ENCODE measurements at places on chromosomes 7 and 10. TPM values are rescaled to one million over a fixed set of nuclear protein-coding genes. Genes with fewer than 3 reads are reported as not detected.

Gene SDK1
- polyA plus RNA-seq = 1.2 TPM

Gene PTEN
- 23.7 TPM for polyA plus RNA-seq

Gene EN2
- 0.35 TPM for polyA plus RNA-seq

GRCh38 chr7:117385363-117386109 lies 41.8 kb downstream of the ASZ1 start:
- H3K4me1 ChIP-seq = no peaks in the 10 kb centered on the region
- DNase-seq = no peak
- no peaks in the 10 kb centered on the region for H3K36me3 ChIP-seq
- H3K4me3 ChIP-seq = no peak overlapping the region
- no peaks in the 10 kb centered on the region for H3K27me3 ChIP-seq
- no peak overlapping the region for H3K27ac ChIP-seq

- no peak overlapping the region for H3K4me3 ChIP-seq
- H3K4me1 ChIP-seq = peaks cover 20% of the 10 kb centered on the region
- DNase-seq = peak; percentile 14
- H3K36me3 ChIP-seq = no peaks in the 10 kb centered on the region
Observed at GRCh38 chr7:2204446-2204845, 28.3 kb downstream of the MAD1L1 start.

Gene ADCY1
- polyA plus RNA-seq = 2.7 TPM

- no peaks in the 10 kb centered on the region for H3K4me1 ChIP-seq
- no peaks in the 10 kb centered on the region for H3K27me3 ChIP-seq
- H3K36me3 ChIP-seq = no peaks in the 10 kb centered on the region
- no peak overlapping the region for H3K27ac ChIP-seq
- no peak for DNase-seq
Observed at GRCh38 chr7:38020121-38020785, 99.8 kb downstream of the EPDR1 start.

- no peaks in the 10 kb centered on the region for H3K27me3 ChIP-seq
- H3K4me1 ChIP-seq = peaks cover 10% of the 10 kb centered on the region
- no peak overlapping the region for H3K4me3 ChIP-seq
- peak overlapping the region; percentile 47 for H3K27ac ChIP-seq
Observed at GRCh38 chr7:104963991-104964385, 50.0 kb upstream of the KMT2E start.

Gene ANKRD16
- 7.8 TPM for polyA plus RNA-seq

- H3K4me3 ChIP-seq = no peak overlapping the region
- no peak overlapping the region for H3K27ac ChIP-seq
- H3K36me3 ChIP-seq = no peaks in the 10 kb centered on the region
- no peak for DNase-seq
- H3K4me1 ChIP-seq = no peaks in the 10 kb centered on the region
Observed at GRCh38 chr7:22675917-22676343, 51.1 kb upstream of the IL6 start.

DNA sequence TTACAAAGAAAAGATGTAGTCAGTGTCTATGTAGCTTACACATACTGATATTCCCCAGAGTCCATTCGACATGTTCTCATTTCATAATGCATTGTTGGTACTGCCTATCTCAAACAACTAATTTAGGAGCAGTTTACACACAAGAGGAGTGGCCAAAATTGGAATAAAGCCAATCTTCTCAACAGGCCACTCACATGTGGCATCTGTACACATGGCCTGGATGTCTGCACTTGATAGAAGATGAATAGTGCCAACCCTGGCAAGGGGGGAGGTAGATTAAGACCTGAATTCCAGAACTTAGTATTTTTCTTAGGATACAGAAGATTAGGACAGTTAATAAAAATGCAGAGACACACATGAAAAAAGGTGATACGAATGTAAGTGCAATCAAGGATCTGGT lies 125.3 kb upstream of the STARD3NL start:
- H3K36me3 ChIP-seq = no peaks in the 10 kb centered on the region
- H3K4me3 ChIP-seq = no peak overlapping the region
- no peak for DNase-seq
- H3K27ac ChIP-seq = no peak overlapping the region

DNA sequence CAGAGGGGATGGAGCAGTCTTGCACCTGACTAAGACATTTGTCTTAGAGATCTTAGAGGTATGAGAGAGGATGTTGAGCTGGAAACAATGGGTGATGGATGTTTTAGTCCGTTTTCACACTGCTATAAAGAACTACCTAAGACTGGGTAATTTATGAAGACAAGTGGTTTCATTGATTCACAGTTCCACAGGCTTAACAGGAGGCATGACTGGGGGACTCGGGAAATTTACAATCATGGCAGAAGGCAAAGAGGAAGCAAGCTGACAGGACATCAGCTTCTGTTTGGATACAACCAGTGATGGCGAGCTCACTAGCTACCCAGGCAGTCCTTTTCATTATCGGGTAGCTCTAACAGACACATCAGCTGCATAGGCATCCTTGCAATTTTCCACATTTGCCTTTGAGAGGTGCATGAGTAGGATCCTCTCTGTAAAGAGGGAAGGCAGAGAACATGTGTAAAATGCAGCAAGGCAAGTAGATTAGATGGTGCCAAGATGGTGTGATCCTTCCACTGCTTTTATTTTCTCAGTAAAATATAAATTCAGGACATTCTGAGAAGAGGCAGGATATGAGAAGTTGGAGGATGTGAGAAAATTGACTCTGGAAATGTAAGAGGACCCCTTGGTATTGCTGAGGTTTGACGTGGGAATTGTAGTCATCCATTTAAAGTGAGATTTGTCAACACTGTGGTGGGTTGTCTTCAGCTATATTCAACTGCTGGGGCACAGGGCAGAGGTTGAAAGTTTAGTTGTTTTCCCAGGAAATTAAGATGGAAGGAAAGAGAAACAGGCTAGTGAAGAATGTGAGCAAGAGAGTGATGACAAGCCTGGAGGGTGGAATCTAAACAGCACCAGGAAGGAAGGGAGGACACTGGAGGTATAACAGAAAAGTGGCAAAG lies 1140.0 kb upstream of the AUTS2 start:
- H3K4me1 ChIP-seq = no peaks in the 10 kb centered on the region
- no peak for DNase-seq
- no peak overlapping the region for H3K27ac ChIP-seq
- no peaks in the 10 kb centered on the region for H3K36me3 ChIP-seq
- H3K27me3 ChIP-seq = no peaks in the 10 kb centered on the region

Gene NPC1L1
- polyA plus RNA-seq = 0.22 TPM

Gene SH2D4B
- 0.10 TPM for polyA plus RNA-seq

GRCh38 chr7:158911145-158911544 lies 54.8 kb downstream of the DYNC2I1 start:
- no peak overlapping the region for H3K4me3 ChIP-seq
- DNase-seq = no peak
- no peaks in the 10 kb centered on the region for H3K36me3 ChIP-seq
- no peaks in the 10 kb centered on the region for H3K27me3 ChIP-seq

GRCh38 chr10:25552283-25552919 lies 377.6 kb downstream of the GPR158 start:
- no peak for DNase-seq
- no peaks in the 10 kb centered on the region for H3K4me1 ChIP-seq
- H3K27ac ChIP-seq = no peak overlapping the region
- H3K36me3 ChIP-seq = no peaks in the 10 kb centered on the region
- H3K4me3 ChIP-seq = no peak overlapping the region
- no peaks in the 10 kb centered on the region for H3K27me3 ChIP-seq

DNA sequence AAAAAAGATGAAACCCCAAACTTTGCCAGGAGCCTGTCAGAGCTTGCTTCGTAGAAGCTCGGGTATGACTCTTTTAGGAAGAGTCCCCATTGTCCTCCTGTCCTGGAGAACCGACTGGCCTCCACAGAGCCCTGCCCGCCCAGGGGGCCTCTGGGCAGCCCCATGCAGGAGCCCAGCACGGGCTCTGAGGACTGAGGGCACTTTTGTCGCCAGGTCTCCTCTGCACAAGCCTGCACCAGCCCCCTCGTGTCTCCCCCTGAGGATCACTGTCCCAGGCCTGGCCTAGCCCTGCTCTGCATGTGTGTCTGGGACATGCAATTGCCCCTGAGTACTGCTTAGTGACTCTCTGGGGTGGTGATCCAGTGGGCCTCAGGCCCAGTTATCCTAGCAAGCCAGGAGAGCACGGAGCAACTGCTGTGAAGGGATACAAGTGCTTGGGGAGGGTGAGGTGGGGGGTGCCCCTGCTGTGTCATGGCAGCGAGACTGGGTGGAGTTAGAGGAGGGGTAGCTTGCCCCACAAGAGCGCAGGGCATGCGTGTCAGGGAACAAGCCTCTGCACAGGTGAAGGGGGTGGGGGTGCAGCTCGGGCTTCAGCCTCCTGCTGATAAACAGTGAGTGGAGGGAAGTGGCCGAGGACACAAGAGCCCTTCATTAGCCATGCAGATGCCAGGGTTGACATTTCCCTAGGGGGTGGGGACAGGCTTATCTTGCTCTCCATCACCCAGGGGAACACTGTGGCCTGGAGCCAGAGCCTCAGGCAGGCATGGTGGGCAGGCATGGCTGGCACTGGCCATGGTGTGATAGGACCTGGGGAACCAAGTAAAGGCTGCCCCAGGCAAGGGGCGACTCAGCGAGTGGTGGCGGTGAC lies 143.4 kb downstream of the C10orf105 start:
- no peaks in the 10 kb centered on the region for H3K27me3 ChIP-seq
- no peaks in the 10 kb centered on the region for H3K36me3 ChIP-seq
- H3K4me3 ChIP-seq = no peak overlapping the region
